Transverse colon (tissue), 4 donors: ENCODE measurements at places on chromosomes 1 and 21. TPM values are rescaled to one million over a fixed set of nuclear protein-coding genes. Genes with fewer than 3 reads are reported as not detected.

- no peak for DNase-seq
These were observed 15.1 kb downstream of the PLPPR5 start for GRCh38 chr1:98989556-98989907.

PRDX6 gene
- 489 TPM for total RNA-seq

SYCP1 gene
- not detected for total RNA-seq

- DNase-seq = no peak
These were observed 38.4 kb downstream of the UCK2 start for GRCh38 chr1:165865633-165866340.

- no peak for DNase-seq
These were observed at the start of gene HAPLN2 for GRCh38 chr1:156618853-156619581. Gene HAPLN2 (plus strand): TSS chr1:156619415. CDS start chr1:156623491, 4,076 bp downstream.

DNA sequence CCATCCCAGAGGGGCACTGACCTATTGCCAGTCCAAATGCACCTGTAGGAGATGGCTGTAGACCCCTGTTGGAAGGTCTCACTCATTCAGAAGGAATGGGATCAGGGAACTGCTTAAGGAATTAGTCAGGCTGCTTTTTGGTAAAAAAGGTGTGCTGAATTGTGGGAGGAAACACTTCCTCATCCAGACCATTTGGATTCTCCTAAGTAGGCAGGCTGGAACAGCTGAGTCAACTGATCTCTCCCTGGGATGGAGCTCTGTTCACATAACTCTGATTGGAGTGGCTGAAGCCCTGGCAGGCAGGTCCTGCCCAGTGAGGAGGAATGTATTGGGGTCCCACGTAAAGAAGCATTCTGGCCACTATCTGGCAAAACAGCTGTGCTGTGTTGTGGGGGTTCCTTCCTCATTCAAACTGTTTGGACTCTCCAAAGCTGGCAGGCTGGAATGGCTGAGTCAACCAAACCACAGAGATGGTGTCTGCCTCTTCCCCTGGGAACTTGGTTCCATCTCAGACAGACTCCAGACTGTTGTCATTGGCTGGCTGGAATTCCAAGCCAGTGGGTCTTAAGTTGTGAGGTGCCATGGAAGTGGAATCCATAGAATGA is 70.7 kb upstream of the PDC start:
- DNase-seq = no peak

DNA sequence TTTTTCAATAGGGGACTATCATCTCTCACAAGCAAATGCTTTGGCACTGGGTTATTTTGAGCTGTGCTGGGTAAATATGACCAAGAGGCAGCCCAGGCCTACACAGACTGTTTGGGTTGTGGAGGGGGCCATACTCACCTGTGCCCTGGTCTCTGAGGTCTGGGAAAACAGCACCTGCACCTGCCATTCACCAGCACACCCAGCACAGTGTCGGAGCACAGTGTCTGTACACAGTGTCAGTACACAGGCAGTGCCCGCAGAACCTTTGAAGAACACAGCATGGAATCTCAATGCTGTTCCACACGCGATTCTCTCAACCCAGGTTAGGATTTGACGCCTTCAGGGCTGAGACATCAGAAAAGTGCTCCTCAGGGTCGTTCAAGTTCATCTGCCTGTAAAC is 35.0 kb upstream of the FAM89A start:
- DNase-seq = no peak

DNA sequence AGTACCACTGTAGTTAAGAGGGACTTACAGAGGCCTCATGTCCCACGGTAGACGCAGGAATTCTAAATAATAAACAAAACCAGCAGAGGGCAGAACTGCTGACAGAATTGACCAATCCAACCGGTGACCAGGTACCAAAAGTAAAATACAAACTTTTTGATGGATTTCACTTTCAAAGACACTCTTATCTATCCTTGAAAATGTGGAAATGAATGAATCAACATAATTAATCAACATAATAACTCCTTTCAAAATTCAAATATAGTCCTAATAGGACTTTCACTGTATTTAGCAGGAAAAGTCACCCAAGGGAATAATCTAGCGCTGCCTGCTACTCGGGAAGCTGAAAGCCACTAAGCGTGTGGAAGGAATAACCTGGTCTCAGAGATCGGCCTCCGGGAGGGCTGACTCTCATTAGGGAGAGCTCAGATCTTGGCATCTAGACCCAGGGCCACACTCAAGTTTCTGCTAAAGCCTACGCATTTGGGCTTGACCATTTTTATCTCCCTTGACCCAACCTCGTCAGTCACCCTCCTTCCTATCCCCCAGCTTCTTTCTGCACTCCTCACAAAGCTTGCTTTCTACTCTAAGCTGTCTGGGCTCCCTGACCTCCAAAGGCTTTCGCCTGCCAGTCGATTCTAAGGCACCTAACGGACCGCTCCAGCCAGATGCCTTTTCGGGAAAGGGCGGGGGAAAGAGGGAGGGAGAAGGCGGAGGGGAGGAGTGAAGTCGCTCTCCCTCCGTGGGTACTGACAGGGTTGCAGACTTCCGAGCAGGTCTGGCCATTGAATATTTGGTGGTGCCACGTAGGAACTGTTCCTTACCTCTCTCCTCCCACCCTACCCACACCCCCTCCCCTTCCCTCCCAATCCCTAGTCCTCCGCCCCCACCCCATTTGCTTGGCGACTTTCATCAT is 1.6 kb downstream of the COL11A1 start:
- no peak for DNase-seq

NPHS2 gene
- total RNA-seq = not detected

DNA sequence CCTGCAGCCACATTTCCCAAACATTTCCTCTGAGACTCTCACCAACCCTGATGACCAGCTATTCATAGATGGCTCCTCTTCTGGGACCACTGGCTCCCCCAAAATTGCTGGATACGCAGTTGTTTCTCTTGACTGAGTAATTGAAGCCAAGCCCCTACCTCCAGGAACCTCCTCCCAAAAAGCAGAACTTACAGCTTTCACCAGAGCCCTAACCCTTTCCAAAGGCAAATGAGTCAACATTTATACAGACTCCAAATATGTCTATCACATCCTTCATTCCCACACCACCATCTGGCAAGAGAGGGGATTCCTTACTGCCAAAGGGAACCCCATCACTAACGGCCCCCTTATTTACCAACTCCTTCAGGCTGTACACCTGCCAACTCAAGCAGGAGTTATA is 20.3 kb upstream of the CA6 start:
- DNase-seq = no peak

DNA sequence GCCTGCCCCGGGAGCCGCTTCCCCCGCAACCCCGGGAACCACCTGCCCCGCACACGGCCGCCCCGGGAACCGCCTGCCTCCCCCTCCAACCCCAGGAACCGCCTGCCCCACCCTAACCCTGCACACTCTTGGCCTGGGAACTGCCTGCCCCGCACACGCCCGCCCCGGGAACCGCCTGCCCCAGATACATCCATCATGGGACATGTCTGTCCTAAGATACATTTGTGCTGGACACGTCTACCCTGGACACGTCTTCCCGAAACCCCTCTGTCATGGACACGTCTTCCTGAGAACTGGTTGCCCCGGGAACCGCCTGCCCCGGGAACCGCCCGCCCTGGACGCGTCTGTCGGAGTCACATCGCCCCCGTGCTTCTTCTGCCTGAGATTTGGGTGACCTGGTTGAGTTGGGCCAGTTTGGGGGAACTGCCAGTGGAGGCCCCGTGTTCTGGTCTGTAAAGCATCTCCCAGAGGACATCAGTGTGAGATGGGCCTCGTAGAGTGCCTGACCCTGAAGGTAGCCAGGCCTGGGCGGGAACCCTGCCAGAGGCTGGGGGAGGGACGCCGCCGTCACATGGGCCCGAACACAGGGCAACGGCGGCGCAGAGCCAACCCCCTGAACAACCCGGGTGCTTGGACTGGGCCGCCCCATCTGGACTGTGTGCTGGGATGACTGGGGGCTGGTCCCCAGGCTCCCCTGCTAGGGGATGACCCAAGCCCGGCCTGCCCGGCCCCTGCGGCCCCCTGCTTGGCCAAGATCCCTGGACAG is 3.6 kb downstream of the PERM1 start:
- no peak for DNase-seq

GRCh38 chr21:26587736-26588201 is 14.7 kb upstream of the CYYR1 start:
- no peak for DNase-seq

DNA sequence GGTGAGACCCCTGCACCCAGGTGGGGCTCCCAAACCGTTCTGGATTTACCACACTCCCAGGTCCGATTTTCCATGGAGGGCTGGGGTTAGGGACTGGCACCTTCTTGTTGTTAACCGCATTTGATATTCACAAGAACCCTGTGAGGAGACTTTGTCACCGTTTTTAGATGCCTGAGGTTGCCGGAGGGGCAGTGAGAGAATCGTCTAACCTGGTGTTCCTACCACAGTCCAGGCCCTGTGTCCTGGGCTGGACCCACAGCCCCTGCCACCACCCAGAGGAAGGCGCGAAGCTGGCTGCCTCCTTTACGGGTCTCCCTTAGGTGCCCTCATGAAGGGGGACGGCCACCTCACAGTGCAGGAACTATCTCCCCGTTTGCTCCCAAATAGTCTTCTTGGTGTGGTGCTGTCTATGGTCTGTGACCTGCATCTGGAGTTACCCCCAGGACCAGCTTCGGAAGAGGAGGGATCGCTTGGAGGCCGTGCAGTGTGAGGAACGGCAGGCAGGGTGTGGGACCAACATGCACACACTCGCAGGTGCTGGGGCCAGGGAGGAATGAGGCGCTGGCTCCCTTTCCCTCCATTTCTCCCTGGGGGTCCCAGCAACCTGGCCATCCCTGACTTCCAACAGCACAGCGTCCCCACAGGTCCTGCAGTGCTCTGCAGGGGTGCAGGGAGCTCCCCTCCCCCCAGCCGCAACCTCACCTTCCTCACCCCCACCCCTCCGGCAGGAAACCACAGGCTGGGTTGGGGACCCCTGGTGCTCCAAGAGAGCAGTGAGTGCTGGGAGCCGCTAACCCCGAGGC is 7.0 kb downstream of the SIM2 start:
- DNase-seq = no peak

- DNase-seq = no peak
These were observed 11.3 kb upstream of the DNMT3L start for GRCh38 chr21:44273046-44273445.

DNA sequence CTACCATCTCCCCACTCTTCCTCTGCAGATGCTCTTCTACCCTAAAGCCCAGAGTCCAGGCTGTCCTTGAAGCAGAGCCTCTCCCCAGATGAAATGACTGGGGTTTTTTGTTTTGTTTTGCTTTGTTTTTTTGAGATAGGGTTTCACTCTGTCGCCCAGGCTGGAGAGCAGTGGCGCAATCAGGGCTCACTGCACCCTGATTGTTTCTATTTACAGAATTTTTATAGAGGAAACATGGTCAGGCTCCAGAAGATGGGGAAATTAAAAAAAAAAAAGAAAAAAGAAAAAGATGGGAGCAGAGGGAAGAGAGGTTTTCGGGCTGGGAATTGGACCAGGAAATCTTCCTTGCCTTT is 43.7 kb upstream of the ZNF281 start:
- no peak for DNase-seq

KIF14 gene
- total RNA-seq = 0.64 TPM

MMP23B gene
- total RNA-seq = 58.9 TPM

DNA sequence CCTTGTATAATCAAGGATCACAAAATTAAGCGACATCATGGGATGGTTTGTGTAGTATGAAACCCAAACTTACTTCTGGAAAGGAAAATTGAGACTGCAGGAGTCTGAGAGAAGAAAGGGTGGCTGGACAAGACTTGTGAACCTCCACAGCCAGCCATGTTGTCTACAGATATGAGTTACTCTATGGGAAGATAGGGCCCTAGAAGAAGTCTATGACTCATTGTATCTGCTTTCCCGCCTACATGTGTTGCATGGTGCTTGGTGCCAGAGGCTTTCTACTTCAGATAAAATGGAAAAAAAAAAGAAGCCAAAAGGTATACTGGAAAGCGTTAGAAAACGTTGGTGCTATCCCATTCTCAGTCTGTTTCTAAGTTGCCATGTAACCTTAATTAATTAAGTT is 18.7 kb upstream of the OR6N2 start:
- DNase-seq = no peak

GRCh38 chr21:43835861-43836260 is 29.2 kb upstream of the AGPAT3 start:
- no peak for DNase-seq

- DNase-seq = peak; percentile 35
These were observed 31.2 kb upstream of the IFNAR2 start for GRCh38 chr21:33198346-33199099.

GRCh38 chr1:89842567-89843272 is 21.9 kb downstream of the LRRC8D start:
- no peak for DNase-seq

- peak; percentile 82 for DNase-seq
These were observed 93.9 kb upstream of the PPM1J start for GRCh38 chr1:112808861-112809684.

GRCh38 chr1:203197625-203198024 is 11.1 kb upstream of the CHI3L1 start:
- DNase-seq = no peak

GRCh38 chr1:64080941-64081562 is 122.4 kb upstream of the UBE2U start:
- no peak for DNase-seq

- no peak for DNase-seq
These were observed 112.2 kb upstream of the BMP8A start for GRCh38 chr1:39379187-39379586.

DNA sequence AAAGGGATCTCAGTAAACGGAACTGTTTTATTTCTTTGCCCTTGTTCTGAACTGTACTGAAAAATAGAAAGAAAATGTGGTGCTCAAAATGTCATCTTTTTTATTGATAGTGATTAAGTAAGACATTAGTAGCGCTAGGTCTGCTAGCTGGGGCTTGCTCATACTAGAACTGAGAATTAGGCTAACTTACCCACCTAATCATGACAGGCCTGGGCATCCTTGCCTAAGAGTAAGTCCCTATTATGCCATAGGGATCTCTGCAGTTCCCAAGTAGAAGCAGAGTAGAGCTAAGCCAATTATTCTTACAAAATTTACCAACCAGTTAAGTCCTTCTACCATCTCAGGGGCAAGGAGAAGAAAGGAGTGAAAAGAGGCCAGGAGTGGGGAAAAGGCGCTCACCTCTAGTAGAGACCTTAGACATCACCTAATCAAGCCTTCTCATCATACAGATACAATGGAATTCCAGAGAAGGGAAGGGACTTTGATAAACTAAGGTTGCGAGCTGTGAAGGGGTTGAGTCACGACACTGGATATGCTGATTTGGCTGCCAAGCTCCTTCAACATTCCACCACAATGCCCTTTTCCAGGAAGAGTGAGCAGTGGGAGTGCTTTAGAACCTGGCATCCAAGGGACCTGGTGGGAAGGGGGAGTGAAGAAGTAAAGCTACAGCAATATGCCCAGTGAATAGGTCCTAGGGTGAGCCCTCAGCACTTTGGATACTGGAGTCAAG is 27.7 kb upstream of the RPTN start:
- no peak for DNase-seq

CD1D gene
- 11.2 TPM for total RNA-seq

GRCh38 chr1:108533351-108534083 is 26.4 kb upstream of the EEIG2 start:
- peak; percentile 19 for DNase-seq

ATAD3C gene
- 0.75 TPM for total RNA-seq

DNA sequence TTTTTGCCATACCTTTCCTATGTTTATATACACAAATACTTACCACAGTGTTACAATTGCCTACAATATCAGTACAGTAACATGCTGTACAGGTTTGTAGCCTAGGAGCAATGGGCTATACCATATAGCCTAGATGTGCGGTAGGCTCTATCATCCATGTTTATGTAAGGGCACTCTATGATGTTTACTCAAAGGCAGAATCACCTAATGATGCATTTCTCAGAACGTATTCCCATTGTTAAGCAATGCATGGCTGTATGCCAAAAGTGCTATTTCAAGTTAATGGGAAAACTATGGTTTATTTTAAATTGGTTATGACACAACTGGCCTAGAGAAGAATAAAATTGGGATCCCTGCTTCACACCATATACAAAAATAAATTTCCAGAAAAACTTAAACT is 36.9 kb upstream of the DISP1 start:
- DNase-seq = no peak
